GM13976 (cell line): ENCODE measurements at places on chromosomes 13 and 19.
A peak's percentile ranks its signal among the peaks of the same experiment; 100 is the strongest.

DNA sequence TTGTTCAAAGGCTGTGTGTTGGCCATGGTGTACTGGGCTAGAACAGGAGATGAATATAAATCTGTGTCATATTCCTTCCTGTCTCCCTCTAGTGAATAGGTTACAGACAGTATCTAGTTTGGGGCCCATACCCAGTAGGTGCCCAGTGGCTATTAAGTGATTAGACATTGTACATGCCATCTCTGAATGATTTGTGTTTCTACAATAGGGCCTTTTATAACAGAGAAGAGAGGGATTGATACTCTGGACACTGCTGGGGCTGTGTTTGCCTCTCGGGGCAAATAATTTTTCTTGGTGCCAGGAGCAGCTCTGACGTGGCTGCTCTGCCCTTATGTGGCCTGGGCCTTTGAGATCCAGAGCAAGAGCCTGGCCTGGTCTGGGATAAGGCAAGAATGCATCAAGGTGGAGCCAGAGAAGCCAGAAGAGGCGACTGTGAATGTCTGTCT lies 403.1 kb downstream of the SPRY2 start:
- DNase-seq = no peak

- no peak for DNase-seq
Measured at GRCh38 chr13:111482126-111482525, 161.7 kb downstream of the TEX29 start.

- no peak for DNase-seq
Measured at GRCh38 chr13:40464337-40465014, 202.0 kb downstream of the FOXO1 start.

GRCh38 chr13:73141292-73141771 lies 82.5 kb downstream of the KLF5 start:
- no peak for DNase-seq

DNA sequence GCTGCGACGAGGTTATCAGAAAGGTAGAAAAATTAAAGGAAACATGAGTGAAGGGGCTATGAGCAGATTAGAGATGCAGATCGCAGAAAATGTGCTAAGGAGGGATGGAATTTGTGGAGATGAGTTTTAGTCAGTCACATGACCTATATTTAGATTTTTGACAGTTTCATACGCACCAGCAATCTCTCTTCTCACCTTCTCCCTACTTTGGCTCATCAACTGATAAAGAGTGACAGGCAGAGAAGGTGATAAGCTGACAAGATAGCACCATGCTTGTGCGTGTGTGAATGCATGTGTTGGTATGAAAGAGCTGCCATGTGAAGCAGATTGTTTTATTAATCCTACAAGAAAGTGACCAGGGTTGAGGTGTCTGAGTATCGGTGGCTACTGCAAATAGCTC lies 252.6 kb downstream of the RAP2A start:
- DNase-seq = no peak

- peak; percentile 37 for DNase-seq
Measured at GRCh38 chr13:31236211-31236786, 36.5 kb downstream of the B3GLCT start.

DNA sequence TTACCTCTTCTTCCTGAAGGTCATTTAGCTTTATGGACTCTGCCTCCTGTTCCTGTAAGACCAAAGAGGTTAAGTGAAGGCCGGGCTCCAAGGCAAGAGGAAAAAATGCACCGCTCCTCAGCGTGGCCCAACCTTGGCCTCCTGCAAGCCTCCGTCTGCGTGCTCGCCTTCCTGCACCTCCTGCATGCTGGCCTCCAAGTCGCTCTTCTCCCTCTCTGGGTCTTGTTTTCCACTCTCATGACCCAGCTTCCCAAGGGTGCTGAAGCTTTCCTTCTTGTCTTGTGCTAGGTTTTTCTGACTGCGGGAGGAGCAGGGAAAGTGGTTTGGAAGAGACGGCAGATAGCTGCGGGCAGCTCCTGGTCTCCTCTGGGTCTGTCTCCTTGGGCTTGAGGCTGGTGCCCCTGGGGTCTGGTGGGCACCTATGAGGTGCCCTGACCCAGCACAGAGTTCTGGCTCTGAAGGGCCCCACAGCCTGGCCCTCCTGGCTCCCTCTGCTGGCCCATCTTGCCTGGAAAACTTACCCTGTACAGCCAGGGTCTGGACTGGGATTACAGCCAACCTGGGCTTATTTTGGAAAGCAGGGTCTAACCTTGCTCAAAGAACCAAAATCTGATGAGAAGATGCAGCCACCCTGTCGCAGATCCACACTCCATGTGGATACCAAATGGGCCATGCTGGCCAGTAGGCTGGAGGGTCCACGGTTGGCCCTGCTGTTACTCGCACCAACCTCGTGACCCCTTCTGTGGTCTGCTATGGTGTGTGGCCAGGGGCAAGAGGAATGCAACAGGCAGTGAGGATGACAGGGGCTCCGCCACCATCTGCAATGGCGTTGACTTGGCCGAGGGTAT lies 5.2 kb downstream of the C13orf46 start:
- DNase-seq = no peak

GRCh38 chr19:35757749-35758608 lies at the start of gene PROSER3:
Gene PROSER3, plus strand, starts transcription at chr19:35758176. Its CDS starts 40 bp downstream, at chr19:35758216.
- DNase-seq = peak; percentile 98

- no peak for DNase-seq
Measured at GRCh38 chr19:8083141-8083540, 30.6 kb downstream of the CCL25 start.

GRCh38 chr19:17424743-17425365 lies 5.0 kb downstream of the MVB12A start:
- DNase-seq = peak; percentile 78

DNA sequence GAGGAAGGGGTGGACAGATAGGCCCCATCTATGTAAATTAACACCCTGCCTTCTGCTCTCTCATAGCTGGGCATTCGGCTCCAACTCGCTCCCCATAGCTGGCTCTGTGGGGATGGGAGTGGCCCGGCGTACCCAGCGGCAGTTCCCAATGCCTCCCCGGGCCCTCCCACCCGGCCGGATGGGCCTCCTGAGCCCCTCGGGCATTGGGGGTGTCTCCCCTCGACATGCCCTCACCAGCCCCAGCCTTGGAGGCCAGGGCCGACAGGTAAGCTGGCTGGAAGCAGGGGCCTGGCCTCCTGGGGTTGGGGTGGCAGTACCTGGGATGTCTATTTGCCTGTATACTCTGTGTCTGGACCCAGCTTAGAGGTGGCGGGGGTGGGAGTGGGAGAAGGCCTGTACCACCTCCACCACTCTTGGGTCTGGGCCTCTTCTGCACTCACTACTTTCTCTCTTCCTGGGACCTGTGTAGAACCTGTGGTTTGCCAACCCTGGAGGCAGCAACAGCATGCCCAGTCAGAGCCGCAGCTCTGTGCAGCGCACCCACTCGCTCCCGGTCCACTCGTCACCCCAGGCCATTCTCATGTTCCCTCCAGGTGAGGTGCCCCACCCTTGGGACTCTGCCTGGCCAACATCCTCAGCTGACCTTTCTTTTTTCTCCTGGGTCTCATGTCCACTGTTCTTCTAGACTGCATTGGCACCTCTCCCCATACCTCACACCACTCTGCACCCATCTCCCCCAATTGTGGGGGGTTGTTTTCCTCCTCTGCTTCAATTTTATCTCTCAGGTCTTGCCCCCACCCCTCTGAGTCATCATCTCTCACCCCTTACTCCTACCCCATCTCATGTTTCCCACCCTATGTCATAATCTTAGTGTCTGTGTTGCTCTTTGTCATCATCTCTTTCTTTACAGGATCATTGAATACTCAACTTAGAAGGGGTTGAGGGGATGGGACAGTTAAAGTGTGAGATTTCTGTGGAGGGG lies 10.1 kb downstream of the PAF1 start:
- DNase-seq = no peak
